ENCODE measurements at places on chromosomes 12 and 14.

- DNase-seq: no peak
These were observed 19.6 kb downstream of the RMST start for GRCh38 chr12:97482143-97482693.

- DNase-seq: no peak
These were observed 361.9 kb upstream of the FKBP4 start for GRCh38 chr12:2432856-2433255.

GRCh38 chr12:54277823-54278276 lies 2.1 kb downstream of the CBX5 start:
- DNase-seq: peak; percentile 57

- DNase-seq: no peak
These were observed 9.7 kb downstream of the MYO1A start for GRCh38 chr12:57040211-57040610.

DNA sequence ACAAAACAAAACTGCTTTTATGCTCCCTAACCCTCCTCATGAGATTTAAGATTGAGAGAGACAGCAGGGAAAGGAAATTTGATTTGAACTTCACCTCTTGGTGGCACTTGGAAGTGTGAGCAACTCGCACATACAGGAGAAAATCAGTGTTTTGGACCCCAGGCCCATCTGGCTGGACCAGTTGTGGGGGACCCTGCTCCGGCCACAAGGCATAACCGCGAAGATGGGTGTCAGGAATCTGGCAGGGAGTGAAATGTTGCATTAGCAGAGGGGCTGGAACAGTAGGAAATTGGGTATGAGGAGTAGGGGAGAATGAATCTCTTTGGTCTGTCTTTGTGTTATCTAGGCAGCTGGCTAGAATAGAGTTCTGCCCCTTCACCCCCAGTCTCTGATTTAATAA lies 1.2 kb downstream of the CIROP start:
- no peak for DNase-seq

DNA sequence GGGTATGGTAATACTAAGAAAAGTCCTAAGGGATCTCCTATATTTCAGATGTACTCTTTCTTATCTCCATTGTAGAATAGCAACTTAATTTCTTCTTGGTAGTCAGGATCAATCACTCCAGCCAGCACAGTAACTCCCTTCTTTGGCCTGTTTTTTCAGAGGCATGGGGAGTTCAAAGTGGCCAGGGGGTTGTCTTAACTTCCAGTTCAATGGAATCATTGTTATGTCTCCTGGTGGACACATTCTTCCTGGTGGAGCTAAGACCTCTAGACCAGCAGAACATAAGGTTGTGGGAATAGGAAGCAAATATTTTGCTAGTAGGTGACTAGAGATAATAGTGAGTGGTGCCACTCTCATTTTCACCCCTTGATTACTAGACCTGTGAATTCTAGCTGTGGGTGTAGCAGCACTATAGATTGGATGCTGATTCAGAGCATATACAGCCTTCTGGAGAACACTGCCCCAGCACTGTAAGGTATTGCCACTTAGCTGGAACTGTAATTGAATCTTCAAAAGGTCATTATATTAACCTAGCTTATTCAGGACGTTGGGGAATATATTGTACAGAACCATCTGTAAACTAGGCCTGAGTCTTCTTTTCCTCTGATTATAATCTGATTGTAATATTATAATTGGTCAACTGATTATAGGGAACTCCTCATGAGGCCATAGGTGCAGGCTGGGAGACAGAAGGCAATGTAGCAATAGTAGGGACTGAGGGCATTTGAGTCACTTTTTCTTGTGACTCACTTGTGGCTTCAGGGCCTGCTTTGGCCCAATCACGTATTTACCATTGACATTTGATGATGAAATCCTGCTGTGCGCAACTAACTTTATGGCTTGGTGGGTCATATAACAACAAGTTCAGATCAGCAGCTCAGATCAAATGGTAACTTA lies 60.2 kb upstream of the ATP2B1 start:
- peak; percentile 99 for DNase-seq

DNA sequence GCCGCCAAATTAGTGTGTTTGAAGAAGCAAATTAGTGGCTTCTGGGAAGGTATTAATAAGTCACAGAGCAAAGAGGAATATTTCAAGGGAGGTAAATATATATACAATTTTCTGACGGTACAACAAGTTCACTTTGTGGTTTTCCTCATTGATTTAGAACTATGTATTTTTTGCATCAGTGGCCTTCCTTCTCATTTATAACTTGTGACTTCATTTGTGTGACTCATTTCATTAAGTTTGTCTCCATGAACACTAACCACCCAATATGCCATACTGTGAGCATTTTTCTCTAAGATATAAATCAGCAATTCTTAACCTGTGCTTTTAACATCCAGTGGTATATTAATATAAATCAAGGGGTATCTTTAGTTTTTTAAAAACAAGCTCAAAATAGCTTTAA lies 29.3 kb upstream of the ARHGAP5 start:
- no peak for DNase-seq

GRCh38 chr12:62705846-62706245 lies 229.1 kb downstream of the PPM1H start:
- DNase-seq: no peak

DNA sequence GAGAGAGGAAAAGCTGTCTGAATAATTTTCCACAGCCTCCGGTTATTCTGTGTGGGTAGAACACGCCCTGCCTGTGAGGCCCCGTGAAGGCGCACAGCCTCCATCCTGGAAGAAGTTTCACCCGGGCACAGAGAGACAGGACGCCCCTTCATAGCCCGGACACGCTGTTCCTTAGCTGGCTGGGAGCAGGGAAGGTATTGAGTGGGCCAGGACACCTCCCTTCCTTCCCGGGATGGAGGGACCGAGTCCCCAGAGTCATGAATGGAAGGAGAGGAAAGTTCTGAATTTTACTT lies 135.5 kb downstream of the GCH1 start:
- DNase-seq: no peak

- no peak for DNase-seq
These were observed 75.2 kb downstream of the PLEKHG3 start for GRCh38 chr14:64779472-64779871.

Measured in MV-4-11 (cell line).